ENCODE measurements at places on chromosomes 13 and 19.

GRCh38 chr13:110455941-110456340 is 105.6 kb downstream of the RAB20 start:
- peak; percentile 63 for DNase-seq

DNA sequence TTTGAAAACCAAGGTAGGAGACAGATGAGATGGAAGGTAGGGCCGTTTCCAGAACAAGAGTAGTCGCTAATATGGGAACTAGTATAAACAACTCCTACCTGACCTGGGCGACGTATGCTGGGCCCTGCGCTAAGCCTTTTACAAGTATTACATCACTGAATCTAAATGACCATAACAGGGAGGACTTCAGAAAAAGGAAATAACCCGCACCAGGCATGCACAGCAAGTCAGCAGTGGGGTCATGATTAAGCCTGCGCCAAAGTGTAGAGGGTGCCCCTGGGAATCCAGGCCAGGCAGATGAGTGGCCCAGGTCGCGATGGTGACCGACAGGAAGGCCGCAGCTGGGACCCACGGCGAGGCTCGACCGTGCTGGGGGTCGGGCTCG is 613 bp downstream of the ATP13A1 start:
- DNase-seq: no peak

DNA sequence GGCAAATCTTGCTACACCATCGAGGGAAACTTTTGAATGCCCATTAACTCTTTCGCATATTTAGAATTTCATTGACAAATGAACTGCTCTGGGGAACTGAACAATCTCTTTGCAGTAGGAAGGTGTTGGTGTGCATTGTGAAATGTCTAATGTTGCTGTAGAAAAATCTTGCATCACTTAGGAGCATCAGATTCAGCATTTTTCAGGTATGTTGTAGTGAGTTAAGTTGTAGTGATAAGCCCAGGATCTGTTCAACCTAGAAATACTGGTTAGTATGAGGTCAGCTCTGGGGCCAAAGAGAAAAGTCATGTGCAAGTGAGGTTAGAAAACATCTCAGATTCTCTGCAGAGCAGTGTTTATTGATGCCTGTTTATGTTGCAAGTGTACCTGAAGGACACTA is 4.1 kb downstream of the FRY start:
- no peak for DNase-seq

- no peak for DNase-seq
Observed at GRCh38 chr19:6343462-6343861, 10.1 kb upstream of the ACER1 start.

GRCh38 chr19:44548736-44549135 is 19.3 kb upstream of the CEACAM20 start:
- no peak for DNase-seq

DNA sequence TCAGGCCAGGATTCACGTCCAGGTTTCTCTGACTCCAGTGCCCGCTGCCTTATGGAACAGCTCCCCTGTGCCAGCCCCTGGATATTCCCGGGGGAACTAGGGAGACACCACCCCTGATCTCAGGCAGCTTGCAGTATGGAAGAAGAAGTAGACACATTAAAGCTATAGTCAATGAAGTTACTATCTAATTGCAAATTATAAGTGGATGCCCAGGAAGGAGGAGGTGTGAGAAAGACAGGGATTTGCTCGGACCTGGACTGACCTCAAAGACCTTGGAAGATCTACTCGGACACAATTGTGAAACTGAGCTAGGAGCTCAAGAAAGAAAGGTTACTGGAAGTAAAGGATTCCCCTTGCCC is 10.4 kb downstream of the SIGLEC11 start:
- DNase-seq: no peak

DNA sequence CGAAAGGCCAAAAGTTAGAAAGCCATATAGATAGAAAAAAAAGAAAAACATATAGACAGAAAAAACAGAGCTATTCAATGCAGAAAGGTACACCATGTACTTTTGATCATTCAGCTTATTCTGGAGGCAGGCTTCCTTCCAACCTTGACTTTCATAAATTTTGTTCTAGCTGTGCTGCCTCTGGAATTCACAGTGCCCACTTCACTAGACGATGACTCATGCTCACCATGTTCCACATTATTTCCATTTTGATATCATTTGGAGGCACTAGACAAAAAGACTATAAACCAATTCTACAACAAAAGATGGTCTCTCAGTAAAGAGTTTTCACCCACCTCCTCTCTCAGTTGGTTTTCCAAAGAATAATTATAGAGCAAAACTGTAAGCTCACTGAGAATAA is 229.0 kb upstream of the IPO5 start:
- DNase-seq: no peak

- no peak for DNase-seq
Observed at GRCh38 chr13:34076319-34076718, 258.4 kb downstream of the RFC3 start.

GRCh38 chr13:95030821-95031343 is 270.4 kb downstream of the ABCC4 start:
- DNase-seq: no peak

DNA sequence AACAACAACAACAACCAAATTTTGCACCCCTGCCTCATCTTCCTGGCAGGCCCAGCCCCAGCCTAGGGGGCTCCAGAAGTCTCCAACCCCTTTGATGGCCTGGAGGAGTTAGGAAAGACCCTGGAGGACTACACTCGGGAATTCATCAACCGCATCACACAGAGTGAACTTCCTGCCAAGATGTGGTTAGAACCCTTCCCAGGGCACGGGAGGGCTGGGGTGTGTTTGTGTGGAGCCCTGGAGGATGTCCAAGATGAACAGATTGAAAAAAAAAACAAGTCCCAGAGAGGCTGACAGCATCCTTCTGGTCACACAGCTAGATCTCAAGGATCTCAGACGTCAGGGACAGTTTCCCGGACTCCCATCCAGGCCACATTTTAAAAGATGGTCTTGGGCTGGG is 13.3 kb downstream of the APOC1 start:
- DNase-seq: no peak

DNA sequence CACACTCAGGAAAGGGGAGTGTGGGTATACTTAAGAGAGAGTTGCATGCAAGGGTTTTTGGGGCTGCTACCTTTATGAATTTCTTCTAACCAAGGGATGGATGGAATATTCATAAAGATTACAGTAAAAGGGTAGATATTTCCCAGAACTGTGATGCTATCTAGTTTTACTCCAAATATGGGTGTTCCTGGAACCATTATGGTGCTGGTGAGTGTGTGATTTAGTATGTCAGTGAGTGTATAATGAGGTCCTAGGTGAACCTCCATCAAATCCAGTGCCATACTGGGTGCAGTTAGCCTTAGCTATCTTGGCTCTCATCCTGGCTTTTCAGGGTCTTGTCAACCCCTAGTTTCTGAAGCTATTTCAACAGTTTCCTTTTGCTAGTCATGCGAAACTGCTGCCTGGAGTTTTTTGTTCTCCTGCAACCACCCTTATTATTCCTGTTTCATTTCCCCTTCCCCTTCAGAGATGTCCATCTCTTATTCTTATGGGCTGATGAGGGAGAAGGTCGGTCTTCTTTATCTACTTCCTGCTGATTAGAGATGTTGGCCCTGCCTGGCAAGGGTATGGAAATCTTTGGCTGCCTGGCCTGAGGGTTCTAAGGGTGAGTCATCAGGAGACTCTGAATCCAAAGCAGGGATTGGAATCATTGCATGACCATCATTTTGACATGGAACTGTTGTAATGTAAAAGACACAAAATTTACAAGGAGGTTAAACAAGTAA is 202.3 kb downstream of the NBEA start:
- DNase-seq: no peak

GRCh38 chr13:98348466-98349200 is 171.6 kb upstream of the RNF113B start:
- DNase-seq: no peak

DNA sequence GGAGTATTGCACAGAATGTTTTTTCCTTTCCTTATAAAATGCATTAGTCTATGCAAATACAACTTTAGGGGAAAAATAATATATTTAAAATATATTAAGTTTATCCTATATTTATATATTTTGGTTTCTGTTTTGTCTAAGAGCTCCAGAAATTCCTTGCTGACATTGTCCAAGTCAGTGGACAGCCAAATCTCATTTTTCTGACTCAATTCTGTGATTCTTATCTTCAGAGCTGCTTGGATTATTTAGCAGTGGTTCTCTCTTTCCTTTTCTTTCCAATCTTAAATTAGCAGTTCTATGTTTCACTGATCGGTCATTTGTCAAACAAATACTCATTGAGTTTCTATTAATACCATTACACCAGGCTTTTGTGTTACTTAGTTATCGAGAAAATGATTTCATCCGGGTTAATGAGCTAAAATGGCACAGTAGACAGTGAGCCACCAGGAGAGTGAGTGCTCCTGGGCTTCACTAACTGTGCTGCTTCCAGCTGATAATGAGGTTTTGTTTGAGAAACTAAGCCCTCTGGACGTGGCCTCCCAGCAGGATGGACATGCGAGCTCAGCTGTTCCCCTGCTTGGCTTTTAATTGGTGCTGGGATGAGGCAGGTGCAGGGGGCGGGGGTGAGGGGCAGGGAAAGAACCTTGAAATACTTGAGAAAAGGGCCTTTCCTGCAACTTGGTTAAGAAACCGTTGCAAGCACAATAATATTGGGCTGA is 44.0 kb downstream of the ATP11A start:
- DNase-seq: no peak

DNA sequence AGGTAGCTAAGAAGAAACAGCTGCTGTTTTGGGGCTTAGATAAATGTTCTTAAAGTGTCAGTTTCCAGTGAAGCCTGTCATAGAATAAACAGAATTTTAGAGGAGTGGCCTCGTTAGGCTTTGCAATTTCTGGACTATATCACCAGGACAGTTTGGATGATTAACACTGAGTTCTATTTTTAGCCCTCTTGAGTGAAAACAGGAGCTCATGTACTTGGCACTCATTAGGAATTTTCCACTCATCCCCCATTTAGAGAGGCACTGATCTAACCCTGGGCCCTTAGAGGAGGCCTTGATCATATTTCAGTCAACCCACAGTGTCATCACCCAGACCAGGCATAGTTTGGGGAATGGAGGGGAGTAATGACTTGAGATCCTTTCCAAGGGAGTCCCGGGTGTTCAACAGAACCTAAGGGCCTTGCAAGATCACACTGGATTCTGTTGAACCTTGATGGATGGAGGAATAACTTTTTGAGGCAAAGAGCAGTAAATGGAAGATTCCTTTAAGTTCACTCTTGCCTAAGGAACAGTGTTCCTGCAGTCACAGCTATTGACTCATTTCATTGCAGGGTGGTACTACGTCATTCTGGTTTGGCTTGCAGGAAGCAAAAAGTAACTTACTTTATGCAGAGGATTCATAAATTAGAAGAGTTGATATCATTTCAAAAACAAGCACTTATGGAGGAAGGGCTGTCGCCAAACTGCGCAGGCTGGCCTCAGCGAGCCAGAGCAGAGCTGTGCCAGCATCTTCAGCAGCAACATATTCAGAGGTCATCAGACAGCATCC is 160.2 kb downstream of the SLC7A1 start:
- no peak for DNase-seq

- no peak for DNase-seq
Observed at GRCh38 chr13:53005626-53006025, 23.0 kb upstream of the OLFM4 start.

DNA sequence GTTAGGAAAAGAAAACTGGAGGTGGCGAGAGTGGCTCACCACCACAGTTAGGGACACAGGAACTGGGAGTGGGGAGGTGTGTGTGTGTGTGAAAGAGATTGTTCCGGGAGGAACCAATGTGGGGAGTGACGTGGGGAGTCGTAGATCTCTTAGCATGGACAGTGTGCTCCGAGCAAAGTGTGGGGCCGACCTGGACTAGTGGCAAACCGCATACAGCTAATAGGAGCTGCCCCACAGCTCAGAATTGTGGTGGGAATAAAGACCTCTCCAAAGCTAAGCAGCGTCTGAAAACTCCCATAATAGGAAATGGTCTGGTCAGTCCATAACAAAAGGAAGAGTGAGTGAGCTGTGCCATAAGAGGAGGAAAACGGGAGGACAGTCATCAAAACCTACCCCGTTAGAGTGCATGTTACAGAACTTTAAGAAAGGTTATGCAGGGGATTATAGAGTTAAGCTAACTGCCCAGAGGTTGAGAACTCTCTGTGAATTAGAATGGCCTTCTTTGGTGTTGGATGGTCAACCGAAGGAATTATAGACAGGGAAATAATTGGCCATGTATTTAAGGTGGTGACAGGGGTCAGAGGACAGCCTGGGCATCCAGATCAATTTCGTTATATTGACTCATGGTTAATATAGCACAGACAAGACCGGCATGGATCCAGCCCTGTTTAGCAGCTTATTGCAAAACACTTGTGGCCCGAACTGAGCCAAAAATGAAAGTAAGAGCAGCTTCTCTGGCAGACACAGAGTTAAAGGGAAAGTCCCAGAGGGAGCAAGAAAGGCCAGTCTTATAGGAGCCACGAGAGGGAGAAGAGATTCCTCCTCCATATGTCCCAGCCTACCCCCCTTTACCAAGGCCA is 8.9 kb upstream of the SLC15A1 start:
- no peak for DNase-seq

DNA sequence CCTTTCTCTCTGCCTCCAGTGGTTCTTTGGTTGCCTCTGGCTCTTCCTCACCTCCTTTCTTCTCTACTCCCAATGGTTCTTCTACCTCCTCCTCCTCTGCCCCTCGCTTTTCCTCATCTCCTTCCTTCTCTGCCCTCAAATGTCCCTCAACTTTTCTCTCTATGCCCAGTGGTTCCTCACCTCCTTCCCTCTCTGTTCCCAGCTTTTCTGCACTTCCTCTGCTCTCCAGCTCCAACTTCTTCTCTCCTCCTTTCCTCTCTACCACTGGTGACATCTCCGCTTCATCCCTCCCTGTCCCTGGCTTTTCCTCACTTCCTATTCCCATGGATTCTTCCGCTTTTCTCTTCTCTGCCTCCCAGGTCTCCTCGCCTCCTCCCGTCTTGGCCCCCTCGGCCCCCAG is 7.8 kb downstream of the PALM3 start:
- no peak for DNase-seq

GRCh38 chr19:4371247-4372164 is 28.1 kb downstream of the MPND start:
- DNase-seq: no peak

DNA sequence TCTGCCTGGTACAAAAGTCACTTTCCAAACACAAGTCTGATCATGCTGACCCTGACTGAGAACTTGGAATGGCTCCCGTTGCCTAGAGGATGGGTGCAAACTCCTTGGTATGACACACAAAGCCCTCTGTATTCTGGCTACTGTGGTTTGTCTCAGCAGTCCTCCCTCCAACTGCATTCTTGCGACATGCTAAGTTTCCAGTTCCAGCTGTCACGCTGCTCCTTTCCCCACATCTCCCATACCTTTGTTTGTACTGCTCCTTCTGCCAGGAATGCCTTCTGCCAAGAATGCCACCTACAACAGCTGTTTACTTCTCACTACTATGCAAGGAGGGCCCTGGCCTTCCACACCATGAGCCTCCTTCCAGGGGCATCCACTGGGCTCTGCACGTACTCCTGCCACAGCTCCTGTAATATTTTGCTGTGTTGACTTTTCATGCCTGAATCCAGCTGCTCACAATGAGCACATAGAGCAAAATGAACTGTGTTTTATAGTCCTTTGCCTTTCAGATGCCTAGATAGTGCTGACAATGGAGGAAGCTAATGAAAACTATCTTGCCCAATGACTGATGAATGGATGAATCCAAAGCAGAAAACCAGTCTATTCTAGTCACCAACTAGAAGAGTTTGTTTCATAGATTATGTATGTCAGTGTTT is 543.7 kb downstream of the EFNB2 start:
- no peak for DNase-seq

GRCh38 chr19:35094656-35095055 is 21.0 kb upstream of the FXYD3 start:
- no peak for DNase-seq

- DNase-seq: no peak
Observed at GRCh38 chr19:42069619-42070351, at the start of gene GRIK5. GRIK5 (minus strand) TSS chr19:42070206; CDS start chr19:42065770, 4,436 bp downstream.

- peak; percentile 12 for DNase-seq
Observed at GRCh38 chr19:47124937-47125668, 5.5 kb upstream of the SAE1 start.

All from neural crest cell (in vitro differentiated cells).